NCI-H1417 (cell line): ENCODE measurements at places on chromosomes 5 and 9.

DNA sequence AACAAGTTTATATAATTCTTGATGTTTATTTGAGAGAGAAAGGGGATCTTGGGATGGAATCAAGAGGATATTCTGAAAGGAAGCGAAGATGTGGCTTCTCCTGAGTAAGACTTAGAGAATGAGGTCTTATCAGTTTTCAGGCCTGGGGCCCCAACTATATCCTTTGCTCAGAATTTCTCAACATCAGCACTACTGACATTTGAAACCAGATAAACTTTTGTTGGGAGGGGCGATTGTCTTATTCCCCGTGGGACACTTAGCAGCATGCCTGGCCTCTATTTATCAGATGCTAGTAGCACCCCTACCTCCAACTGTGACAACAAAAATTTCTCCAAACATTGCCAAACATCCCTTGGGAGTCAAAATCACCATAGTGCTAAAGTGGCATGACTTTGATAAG is 567.7 kb downstream of the MAT2B start:
- no peak for DNase-seq

GRCh38 chr5:24649531-24649930 is 4.8 kb upstream of the CDH10 start:
- no peak for DNase-seq

DNA sequence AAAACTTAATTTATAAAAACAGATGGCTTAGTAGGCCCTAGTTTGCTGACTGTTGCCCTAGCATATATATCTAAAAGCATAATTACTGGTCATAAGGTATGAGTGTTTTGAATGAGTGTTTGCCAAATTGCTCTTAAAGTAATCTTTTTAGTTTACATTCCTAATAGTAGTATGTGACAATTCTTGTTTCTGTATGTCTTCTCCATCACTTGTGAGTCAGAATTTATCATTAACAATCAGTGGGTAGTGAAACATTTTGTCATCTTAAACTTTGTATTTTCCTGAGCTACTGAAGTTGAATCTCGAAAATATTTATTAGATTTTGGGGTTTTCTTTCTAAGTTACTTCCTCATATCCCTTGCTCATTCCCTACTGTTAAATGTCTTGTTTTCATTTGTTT is 49.6 kb downstream of the APC start:
- DNase-seq, result no peak

DNA sequence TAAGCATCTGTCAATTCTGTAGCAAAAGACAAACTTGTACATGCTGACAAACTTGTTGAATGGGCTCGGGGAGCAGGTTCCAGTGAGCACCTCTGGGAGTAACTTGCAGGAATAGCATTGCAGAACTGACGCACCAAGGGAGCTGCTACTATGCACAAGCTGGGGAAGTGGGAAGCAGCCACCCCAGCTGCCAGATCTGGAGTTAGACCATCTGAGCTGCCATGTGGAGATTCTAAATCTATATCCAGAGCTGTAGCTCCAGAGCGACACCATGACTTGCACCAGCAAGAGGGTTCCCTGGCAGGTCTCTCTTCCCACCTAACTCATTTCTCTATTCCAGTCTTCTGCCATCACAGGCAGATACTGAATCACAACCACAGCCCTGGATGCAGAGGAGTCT is 346.0 kb upstream of the PANK3 start:
- DNase-seq, result no peak

DNA sequence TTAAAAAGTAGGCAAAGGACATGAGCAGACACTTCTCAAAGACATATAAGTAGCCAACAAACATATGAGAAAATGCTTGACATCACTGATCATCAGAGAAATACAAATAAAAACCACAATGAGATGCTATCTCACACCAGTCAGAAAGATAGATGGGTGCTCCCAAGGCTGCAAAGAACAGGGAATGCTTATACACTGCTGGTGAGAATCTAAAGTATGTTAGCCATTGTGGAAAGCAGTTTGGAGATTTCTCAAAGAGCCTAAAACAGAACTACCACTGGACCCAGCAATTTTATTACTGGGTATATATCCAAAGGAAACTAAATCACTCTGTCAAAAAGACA is 154.2 kb downstream of the NDUFS4 start:
- DNase-seq, result no peak

DNA sequence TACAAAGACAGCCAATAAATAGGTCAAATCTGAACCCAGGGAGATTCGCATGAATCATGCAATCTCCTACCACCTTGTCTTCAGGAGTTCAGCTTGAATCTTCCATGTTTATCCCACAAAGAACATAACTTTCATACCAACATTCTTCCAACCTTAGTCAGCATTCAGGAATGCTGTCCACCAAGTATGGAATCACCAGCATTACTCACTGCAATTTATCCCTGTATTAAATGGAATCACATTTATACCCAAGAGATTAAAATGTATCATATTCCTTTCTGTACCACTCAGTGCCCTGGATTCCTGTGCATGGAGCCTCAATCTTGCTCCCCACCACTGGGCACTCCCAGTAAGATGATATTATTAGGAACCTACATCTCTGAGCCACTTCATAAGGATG is 162.6 kb downstream of the GLIS3 start:
- DNase-seq, result no peak

DNA sequence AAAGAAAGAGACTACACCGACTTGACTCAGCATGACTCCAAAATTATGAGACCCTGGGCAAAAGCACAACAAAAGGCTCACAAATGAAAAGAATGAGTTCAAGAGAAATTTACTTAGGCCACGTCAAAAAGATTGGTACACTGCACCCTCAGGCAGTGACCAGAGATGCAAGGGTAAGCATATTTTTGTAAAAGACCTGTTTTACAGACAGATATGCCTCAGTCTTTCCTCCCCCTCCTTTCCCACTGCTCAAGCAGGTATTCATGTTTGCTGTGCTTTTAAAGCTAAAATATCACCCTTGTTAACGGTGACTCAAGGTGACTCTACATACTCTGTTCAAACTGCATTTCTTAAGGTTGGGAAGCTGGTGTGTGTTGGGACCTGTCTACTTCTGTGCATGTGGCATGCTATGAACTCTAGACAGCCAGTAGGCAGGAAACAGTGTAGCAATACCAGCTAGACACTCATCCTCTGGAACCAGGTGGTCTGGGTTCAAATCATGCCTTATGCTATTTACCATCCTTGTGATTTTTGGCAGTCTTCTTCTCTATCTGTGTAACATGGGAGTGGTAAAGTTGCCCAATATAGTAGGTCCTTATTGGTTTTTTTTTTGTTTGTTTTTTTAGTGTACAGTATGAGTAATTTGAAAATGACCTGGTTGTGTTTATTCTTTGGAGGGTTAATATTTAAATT is 98.7 kb downstream of the TLE4 start:
- DNase-seq, result no peak

- peak; percentile 6 for DNase-seq
Measured at GRCh38 chr5:127878174-127878750, 175.1 kb downstream of the CCDC192 start.

DNA sequence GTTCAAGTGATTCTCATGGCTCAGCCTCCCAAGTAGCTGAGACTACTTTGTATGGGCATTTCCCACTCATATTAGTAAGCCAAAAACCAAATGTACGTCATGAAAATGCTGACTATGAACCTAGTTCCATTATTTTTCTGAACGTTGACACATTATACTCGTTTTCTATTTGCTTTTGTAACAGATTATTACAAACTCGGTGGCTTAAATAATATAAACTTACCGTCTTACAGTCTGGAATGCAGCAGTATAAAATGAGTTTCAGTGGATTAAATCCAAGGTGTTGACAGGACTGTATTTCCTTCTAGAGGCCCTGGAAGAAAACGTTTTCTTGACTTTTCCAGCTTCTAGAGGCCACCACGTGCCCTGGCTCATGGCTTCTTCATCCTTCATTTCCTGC is 517.0 kb downstream of the GADD45G start:
- DNase-seq, result no peak

DNA sequence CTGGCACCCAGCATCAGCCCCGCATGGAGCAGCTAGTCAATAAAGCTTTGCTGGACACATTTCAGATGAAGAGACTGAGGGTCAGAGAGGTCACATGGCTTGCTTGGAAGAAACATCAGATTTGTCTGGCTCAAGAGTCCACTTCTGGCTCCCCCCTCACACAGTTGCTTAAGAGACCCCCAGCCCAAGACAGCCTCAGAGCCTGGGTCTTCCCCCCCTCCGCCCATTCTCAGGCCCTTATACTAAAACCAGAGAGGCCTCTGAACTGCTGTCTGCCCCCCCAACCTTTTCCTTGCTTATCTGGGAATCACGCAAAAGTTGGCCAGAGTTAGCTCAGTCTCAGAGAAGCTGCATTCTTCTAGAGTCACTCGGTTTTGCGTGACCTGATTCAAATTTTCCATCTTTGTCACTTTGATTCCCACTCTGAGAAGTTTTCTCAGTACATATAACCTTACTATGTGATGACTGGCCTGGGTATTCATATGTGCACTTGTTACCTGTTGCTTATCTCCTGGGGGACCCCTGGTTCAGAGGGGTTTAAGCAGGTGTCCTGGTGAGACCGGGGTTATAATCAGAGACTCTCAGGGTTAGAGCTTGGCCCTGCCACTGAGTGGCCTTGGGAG is 145.4 kb upstream of the IER5L start:
- DNase-seq, result no peak

DNA sequence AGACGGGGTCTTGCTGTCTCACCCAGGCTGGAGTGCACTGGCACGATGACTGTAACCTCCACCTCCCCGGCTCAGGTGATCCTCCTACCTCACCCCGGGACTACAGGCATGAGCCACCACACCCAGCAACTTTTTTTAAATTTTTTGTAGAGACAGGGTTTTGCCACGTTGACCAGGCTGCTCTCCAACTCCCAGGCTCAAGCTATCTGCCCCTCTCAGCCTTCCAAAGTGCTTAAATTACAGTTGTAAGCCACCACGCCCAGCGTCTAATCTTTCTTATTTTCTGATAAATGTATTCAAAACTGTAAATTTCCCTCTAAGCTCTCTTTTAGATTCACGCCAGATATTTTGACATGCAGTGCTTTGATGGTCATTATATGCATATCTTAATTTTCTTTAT is 10.3 kb downstream of the FRRS1L start:
- no peak for DNase-seq
